ENCODE measurements at places on chromosomes 5 and 9. TPM values are rescaled to one million over a fixed set of nuclear protein-coding genes. Genes with fewer than 3 reads are reported as not detected.
A peak's percentile ranks its signal among the peaks of the same experiment; 100 is the strongest.

The PCDHB9 gene
- total RNA-seq = 0.71 TPM

DNA sequence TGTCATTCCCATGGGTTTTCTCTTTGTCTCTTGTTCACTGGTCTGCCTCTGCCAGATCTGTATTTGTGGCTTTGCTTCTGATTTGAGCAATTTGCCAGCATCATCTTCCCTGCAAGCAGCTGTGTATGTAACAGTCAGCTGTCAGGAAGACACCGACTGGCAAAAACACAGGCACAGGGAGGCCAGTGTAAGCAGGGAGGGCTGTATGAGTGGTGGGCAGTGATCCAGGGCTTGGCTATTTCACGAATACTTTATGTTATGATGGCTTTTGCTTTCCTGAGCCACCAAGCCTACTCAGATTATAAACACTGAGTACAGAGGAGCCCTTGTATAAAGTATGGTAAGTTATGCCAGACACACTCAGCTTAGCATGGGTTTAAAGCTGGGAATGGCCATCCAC, 11.6 kb downstream of the BNIP1 start:
- no peak for DNase-seq

- DNase-seq = no peak
Measured at GRCh38 chr5:176883700-176884570, 15.2 kb downstream of the HK3 start.

DNA sequence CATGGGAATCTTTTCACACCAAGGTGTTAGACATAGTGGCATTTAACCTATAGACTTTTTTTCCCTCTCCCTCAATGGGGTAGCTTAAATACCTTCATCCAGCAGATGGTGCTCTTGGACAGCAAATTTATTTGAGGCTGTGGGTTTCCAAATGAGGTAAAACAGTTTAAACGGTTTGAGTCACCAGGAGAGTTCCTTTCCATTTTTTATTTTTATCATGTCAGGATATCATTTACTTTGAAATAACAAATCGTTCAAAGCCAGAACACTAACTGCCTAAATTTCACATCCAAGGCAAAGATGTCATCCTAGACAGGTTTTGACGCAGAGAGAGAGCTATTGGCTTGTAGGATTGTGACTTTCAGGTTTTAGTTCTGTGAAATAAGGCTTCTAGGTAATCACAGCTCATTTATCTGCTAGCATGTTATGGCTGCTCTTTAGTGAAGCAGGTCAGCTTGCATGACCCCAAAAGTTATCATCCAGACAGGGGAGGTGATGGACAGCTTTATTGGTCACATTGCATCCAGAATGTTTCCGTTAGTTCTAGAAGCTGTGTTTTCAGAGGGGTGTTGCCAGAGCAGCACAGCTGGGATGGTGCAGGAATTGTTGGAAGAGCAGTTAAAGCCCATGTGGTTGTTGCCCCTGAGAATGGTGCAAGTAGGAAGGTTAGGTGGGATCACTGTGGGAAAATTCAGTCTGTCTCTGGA, 69.8 kb downstream of the KDM4C start:
- no peak for DNase-seq

- DNase-seq = no peak
Measured at GRCh38 chr5:81337803-81338202, 36.4 kb downstream of the ZCCHC9 start.

- DNase-seq = no peak
Measured at GRCh38 chr9:87499424-87500017, 1.9 kb downstream of the DAPK1 start.

The KIF4B gene
- not detected for total RNA-seq

DNA sequence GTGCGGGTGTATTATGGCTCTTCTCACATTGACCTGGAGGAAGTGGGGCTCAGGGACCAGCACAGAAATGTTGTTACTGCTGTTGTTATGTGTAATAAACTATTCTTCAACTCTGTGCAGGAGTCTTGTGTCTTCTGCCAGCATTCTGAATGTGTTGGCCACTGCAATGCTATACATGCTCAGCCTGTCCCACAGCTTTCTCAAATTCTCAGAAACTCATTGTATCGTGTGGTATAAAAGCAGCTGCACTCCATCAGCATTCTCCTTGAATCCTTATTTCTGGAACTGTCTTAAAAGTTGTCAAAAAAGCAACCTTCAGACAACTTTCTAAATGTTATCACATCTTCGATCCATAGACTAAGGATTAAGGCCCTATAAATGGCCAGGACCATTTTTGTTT, 72.0 kb downstream of the ZNF474 start:
- DNase-seq = no peak

GRCh38 chr9:92061184-92061583, 54.0 kb downstream of the SPTLC1 start:
- no peak for DNase-seq

The DAPK1 gene
- 23.5 TPM for total RNA-seq

GRCh38 chr5:93954421-93955069, 213.1 kb upstream of the POU5F2 start:
- no peak for DNase-seq

DNA sequence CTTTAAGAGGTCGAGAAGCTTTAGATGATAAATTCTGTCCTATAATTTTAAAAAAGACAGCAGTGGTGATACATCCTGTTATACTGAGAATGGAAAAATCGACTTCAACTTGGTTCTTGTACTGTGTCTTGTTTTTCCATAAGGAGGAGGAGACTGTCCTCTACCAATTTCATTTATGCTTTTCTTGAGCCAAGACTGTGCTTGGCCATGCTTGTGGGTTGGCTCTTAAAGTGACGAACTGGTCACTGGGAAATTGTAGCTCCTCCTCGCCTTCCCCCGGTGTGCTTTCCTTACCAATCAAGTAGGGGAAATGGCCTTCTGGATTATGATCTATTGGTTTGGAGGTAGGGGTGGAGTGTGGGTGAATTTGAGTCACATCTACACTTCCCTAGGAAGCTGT, 67.1 kb upstream of the HSPB3 start:
- DNase-seq = no peak

- DNase-seq = no peak
Measured at GRCh38 chr5:150505041-150505511, 2.9 kb upstream of the NDST1 start.

DNA sequence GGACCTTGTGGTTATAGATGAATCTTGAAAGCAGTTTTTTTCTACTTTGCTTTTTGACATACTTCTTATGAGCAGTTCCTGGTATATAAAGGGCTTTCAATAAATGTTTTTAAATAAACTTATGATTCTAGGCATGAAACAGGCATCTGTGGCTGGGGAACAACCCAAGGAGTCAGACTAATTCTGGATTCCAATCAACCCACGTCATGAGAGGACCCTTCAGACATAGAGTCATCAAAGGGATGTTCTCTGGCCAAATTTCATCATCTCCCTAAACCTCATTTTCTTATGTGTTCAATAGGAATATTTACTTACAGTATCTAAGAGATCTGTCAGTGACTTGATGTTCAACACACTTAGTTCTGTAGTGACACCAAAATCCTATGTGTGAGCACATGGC, 243.8 kb upstream of the ZNF462 start:
- no peak for DNase-seq

The ROPN1L gene
- 0.21 TPM for total RNA-seq

DNA sequence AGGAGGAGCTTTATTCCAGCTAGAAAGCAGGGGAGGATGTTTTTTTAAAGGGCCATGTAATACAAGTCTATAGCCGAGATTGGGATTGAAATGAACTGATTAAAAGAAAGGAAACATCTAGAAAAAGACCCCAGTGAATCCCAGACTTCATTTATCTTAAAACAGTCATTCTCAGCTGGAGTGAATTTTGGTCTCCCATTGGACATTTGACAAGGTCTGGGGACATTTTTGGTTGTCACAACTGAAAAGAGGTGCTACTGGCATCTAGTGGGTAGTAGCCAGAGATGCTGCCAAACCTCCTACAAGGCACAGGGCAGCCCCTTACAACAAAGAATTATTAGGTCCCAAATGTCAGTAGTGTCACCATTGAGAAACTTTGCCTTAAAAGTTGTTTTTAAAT, 16.3 kb upstream of the SPINK4 start:
- no peak for DNase-seq

DNA sequence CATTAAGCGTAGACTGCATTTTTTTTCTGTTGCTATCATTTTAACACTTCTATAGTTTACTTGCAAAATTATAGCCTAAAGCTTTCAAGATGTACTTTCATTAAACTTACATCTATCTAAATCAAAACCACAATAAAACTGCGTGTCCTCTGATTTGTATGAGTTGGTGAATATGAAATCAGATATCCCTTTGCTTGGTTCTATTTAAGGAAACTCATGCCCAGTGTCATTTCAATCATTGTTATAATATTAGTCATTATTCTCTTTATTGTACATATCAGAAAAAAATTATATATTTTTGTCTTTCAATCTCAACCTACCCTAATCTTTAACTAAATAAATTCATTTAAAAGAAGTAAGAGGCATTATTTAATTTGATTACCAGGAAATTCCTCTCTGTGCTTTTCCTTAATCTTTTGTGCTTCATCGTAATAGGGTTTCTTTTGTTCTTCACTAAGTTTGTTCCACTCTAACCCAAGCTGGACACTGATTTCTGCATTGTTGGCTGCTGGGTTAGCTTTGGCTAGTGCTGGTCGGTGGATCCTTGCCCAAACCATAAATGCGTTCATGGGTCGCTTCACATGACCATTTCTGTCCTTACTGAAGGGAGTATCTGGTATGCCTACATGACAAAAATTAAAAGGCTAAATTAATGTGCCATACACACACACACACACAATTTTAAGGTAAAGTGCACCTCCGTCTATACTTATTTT, 3.8 kb downstream of the SOX30 start:
- DNase-seq = no peak

DNA sequence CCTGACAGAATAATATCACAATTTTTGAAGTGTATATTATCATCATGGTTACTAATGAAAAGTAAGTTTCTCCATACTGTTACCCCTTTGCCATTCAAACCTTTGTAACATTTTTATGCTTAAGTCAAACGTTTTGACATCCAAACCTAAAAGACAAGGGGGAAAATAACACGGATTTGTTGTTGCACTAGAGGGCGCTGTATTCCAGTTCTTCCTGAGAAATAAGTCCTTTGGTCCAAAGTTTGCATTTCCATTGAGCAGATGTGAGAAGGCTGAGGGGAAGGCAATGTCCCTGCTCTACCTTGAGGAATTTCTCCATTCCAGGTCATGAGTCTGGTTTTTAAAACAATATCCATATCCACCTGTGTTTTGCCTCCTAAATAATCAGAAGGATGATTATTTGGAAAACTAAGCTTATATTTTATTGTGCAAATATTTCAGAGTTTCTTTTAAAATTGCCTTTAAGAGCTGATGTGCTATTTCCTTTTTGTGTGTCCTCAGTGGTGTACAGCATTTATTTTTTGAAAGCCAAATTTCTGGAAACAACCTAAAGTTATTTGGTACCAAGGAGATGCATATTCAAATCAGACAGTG, 9.7 kb downstream of the LECT2 start:
- peak; percentile 56 for DNase-seq

- peak; percentile 32 for DNase-seq
Measured at GRCh38 chr5:57598756-57599155, 116.1 kb upstream of the ACTBL2 start.

- DNase-seq = no peak
Measured at GRCh38 chr5:174570662-174571061, 153.7 kb upstream of the MSX2 start.

The PTCH1 gene
- total RNA-seq = 2.8 TPM

The PLPP1 gene
- 26.6 TPM for total RNA-seq

- no peak for DNase-seq
Measured at GRCh38 chr9:132596200-132596599, 13.8 kb downstream of the BARHL1 start.

GRCh38 chr9:126875756-126876510, 15.5 kb downstream of the ZBTB34 start:
- DNase-seq = no peak

DNA sequence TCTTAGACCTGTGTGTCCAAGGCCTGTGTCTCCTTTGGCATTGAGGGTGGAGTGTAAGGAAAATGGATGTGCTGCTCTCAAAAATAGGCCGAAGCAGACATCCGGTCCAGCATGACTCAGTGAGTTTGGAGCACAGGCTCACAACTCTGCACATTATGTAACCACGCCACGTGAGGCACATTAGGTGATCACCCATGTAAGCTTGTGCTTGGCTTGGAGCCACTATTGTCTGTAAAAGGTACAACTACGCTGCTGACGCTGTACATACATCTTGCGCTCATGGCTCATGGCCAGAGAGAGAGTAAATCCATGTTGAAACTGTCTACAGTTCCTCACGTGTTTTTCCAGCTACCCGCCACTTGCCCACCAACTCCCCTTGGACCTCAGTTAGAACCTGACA, 177.5 kb downstream of the PDE4D start:
- DNase-seq = no peak

Data from kidney epithelial cell (primary cell).